ENCODE measurements at places on chromosomes 2 and 18.

DNA sequence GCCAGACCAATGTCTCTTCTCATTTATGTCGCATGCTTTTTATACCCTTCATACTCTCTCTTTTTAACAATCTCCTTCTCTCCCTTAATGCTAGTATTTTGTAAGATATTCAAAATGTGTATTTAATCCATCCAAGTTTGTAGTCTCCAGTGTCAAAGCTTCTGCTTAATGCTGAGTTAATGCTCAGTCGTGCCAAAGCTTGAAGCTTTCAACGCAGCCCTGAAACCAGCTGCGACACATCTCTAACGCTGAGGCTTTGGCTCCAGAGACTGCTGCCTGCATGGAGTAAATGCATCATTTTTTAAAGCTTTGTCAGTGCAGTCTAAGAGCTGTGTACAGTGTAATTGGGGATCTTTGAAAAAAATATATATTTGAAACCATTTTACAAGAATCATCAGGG is 2108.8 kb upstream of the PIK3C3 start:
- DNase-seq = no peak

GRCh38 chr2:15316370-15316814 is 244.7 kb downstream of the NBAS start:
- no peak for DNase-seq

DNA sequence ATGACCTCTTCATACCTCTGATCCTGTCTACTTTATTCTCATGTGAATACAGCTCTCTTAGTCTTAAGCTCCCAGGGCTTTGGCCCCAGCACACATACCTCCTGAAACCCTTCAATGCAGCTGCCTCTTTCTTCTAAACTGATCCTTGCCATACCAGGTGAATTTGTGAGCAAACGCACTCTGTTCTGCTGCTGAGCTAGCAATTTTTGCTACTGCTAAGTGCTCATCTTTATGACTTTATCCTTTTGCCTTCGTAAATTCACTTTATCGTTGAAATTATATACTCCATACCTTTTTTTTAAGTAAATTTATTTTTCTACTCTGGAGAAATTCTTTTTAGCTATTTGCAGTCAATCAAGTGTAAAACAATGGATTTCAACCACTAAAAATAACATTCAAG is 287.7 kb downstream of the CMPK2 start:
- DNase-seq = no peak

- peak; percentile 67 for DNase-seq
Observed at GRCh38 chr18:29154196-29154757, 977.3 kb upstream of the CDH2 start.

GRCh38 chr18:61731693-61732376 is 161.0 kb downstream of the RNF152 start:
- DNase-seq = no peak

GRCh38 chr2:31271851-31272267 is 37.9 kb downstream of the EHD3 start:
- DNase-seq = peak; percentile 10

GRCh38 chr2:84781942-84782716 is 98.8 kb downstream of the TRABD2A start:
- no peak for DNase-seq

DNA sequence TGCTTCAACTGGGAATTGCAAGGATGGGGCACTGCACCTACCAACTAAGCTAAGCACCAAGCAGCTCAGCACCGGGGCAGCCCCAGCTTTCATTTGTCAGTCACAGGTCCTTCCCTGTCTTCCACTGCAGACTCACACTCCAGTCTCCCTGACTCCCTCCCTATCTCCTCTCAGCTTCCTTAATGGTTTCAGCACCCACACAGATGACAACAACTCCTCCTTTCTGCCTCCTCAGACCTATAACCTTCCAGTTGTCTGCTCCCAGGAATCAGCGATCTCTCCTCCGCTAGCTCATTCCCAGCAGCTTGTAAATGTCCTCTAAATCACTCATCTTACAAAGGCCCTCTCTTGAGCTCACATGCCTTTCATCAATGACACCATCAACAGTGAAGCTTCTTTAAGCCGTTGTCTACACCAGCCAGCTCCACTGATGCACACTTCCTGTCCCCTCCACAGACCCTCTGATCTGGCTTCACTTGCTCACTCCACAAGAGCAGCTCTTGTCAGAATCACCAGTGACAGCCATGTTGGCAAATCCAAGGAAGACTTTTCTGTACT is 32.1 kb downstream of the CLASP1 start:
- no peak for DNase-seq

DNA sequence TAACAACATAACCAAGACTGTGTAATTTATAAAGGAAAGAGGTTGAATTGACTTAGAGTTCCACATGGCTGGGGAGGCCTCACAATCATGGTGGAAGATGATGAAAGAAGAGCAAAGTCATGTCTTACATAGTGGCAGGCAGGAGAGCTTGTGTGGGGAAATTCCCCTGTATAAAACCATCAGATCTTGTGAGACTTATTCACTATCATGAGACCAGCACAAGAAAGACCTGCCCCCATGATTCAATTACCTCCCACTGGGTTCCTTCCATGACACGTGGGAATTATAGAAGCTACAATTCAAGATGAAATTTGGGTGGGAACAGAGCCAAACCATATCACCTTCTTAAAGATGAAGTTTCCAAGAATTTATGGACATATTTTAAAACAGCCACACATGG is 2.5 kb upstream of the IL36RN start:
- no peak for DNase-seq

GRCh38 chr2:157261199-157261782 is 3.8 kb downstream of the GALNT5 start:
- peak; percentile 80 for DNase-seq

- peak; percentile 73 for DNase-seq
Observed at GRCh38 chr2:219475697-219476651, 22.7 kb upstream of the GMPPA start.
